ENCODE measurements at places on chromosomes 7 and 10.

GRCh38 chr10:100723180-100723579 is 22.2 kb upstream of the PAX2 start:
- DNase-seq, result no peak

DNA sequence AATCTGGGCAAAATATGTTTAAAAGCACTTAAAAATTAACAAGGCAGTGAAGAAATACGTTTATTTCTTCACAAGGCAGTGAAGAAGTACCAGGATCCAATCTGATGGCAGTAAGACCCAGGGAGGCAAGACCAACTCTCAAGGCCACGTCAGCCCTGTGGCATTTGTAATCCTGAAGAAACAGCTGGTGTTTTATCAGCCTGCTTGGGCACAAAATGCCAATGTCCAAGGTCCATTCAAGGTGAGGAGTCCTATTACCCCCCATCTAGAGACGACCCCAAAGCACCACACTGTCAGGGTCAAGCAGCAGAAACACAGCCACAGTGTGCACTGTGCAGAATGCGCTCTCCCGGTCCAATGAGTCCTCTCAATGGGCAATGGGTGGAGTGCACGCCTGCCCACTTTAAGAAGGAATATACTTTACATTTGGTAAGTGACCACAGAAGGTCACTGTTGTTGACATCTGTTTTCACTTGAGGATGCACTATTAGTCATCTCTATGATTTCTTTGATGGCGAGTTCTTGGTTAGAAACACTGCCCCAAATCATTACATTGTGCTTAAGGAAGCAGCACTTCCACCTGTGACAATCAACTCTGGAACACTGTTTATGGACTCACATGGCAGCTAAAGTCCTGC is 12.8 kb downstream of the CPXM2 start:
- no peak for DNase-seq

DNA sequence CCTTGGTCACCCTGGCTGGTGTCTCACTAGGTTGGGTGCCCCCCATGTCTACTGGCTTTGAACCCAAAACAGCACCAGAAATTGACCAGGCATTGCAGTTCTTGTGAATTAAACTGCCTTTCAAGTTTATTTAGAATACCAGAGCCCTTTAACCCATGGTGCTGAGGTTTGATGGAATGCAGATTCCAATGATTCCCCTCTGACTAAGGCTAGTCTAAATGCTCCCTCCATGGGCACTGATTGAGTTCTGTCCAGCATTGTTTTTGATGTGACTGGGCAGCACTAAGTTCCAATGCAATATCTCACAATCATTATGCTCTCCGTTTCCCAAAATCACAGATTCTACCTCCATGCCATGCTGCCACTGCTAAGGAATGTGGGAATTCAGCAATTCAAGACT is 1047.4 kb upstream of the LRRN3 start:
- DNase-seq, result no peak

DNA sequence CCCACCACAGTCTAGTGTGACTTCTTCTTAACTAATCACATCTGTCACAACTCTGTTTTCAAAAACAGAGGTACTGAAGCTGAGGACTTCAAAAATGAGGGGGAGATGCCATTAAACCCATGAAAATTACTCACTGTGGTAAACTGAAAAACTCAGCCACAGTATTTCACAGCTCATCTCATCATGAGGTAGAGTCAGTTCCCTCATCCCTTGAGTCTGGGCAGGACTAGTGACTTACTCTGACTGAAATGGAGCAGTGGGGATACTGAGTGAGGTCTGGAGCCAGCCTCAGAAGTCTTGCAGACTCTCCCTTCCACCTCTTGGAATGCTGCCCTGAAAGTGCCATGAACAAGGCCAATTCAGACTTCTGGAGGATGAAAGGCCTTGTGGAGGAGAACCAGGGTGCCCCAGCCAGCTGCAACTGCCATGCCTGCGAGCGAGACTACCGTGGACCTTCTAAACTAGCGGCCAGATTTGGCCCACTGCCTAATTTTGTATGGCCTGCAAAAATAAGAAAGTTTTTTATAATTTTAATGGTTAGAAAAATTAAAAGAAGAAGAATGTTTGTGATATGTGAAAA is 24.7 kb upstream of the ANKRD1 start:
- DNase-seq, result no peak

DNA sequence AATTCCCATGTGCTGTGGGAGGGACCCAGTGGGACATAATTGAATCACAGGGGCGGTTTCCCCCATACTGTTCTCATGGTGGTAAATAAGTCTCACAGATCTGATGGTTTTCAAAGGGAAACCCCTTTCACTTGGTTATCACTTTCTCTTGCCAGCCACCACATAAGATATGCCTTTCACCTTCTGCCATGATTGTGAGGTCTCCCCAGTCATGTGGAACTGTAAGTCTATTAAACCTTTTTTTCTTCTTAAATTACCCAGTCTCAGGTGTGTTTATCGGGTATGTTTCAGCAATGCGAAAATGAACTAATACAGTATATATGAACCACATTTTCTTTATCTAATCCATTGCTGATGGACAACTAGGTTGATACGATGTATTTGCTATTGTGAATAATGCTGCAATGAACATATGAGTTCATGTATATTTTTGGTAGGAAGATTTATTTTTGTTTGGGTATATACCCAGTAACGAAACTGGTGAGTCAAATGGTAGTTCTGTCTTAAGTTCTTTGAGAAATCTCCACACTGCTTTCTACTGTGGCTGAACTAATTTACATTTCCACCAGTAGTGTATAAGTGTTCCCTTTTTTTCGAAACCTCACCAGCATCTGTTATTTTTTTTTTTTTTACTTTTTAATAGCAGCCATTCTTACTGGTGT is 70.0 kb upstream of the HGF start:
- no peak for DNase-seq

GRCh38 chr7:50312250-50313162 is 8.0 kb downstream of the IKZF1 start:
- no peak for DNase-seq

DNA sequence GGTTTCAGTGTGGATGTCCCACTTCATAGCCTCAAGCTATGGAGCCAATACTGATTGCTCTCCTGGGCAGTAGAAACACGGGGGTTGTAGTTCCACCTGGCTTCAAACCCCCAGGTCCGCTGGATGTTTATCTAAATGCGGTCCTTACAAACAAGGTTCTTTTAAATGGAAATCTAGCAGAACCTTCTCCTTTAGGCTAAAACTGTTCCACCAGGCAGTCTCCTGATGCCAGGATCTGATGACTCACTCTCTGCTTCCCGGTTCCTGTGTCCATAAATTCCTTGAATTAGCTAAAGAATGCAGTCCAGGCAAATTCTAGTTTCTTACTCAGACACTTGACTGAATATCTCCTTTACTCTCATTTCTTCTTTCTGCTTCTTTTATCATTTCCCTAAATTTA is 108.4 kb upstream of the FAM3C start:
- DNase-seq, result no peak

GRCh38 chr10:100114976-100115770 is 33.5 kb upstream of the CPN1 start:
- no peak for DNase-seq

GRCh38 chr7:6631605-6632004 is 5.5 kb upstream of the ZNF316 start:
- DNase-seq, result peak; percentile 43

Data from RWPE2 (cell line).